ENCODE measurements at places on chromosomes 2 and 18. TPM values are rescaled to one million over a fixed set of nuclear protein-coding genes. Genes with fewer than 3 reads are reported as not detected.

Gene ELOA2
- polyA plus RNA-seq, result not detected

Gene TCF7L1
- not detected for polyA plus RNA-seq

Gene IL36G
- polyA plus RNA-seq, result not detected

Gene SOWAHC
- polyA plus RNA-seq, result 0.16 TPM

Gene PDE11A
- not detected for polyA plus RNA-seq

Gene PCBP1
- 178 TPM for polyA plus RNA-seq

Gene GPR35
- polyA plus RNA-seq, result 0.20 TPM

Gene PPP1R7
- polyA plus RNA-seq, result 122 TPM

Gene CCDC148
- 0.14 TPM for polyA plus RNA-seq

Gene GULP1
- polyA plus RNA-seq, result not detected

Gene GPR45
- 0.26 TPM for polyA plus RNA-seq

Gene LIMS3
- polyA plus RNA-seq, result 1.8 TPM
